ENCODE measurements at places on chromosomes 7 and 10.

DNA sequence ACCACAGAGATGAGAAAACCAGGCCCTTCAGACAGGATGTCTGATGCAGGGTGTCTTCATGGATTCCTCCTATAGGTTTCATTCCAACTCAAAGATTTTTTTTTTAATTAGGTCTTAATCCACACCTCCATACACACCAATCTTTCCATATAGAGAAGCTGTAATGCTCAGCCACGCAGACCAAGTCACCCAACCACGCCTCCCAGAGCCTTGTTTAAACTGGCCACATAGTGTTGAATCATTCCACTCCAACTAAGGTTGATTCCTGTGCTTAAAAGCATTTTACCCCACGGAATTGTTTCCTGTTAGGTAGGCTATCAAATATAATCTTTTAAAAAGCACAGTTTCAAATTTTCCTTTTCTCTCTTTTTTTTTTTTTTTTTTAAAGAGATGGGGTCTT, 153.6 kb downstream of the TYW1B start:
- no peak for DNase-seq

DNA sequence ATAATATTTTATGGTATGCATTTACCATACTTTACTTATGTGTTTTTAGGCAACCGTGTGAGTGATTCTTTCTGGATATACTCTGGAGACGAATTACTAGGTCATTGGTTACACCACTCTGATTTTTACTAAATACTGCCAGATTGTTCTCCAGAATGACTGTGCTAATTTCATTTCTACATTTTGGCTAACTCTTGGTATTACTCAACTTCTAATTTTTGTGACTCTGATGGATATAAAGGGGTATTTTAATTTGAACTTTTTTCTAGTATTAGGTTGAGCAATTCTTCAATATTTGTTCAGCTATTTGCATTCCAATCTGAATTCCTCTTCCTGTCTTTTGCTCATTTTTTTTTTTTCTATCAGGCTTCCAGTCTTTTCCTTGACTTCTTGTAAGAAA, 223.6 kb downstream of the MDFIC start:
- peak; percentile 45 for DNase-seq

GRCh38 chr10:63066606-63067005, 66.5 kb upstream of the NRBF2 start:
- no peak for DNase-seq

- peak; percentile 78 for DNase-seq
Measured at GRCh38 chr10:63553031-63553430, 31.8 kb downstream of the REEP3 start.

DNA sequence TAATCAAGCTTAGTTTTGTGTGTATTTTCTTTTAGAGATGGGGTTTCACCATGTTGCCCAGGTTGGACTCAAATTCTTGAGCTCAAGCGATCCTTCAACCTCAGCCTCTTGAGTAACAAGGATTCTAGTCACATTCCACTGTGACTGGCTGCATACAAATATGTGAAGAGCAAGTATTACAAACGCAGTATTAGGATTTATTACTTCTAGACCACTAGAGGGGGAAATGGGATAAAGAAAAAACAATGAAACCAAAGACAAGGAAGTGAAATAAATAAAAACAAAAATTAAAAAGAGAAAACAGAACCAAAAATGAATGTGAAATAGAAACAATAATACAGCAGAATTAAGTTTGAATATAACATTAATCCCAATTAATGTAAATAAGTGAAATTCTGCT, 308.7 kb downstream of the ANKRD30A start:
- DNase-seq: no peak

GRCh38 chr7:55078465-55079372, 59.9 kb downstream of the EGFR start:
- no peak for DNase-seq

- no peak for DNase-seq
Measured at GRCh38 chr10:89643431-89643811, 1.6 kb downstream of the PANK1 start.

DNA sequence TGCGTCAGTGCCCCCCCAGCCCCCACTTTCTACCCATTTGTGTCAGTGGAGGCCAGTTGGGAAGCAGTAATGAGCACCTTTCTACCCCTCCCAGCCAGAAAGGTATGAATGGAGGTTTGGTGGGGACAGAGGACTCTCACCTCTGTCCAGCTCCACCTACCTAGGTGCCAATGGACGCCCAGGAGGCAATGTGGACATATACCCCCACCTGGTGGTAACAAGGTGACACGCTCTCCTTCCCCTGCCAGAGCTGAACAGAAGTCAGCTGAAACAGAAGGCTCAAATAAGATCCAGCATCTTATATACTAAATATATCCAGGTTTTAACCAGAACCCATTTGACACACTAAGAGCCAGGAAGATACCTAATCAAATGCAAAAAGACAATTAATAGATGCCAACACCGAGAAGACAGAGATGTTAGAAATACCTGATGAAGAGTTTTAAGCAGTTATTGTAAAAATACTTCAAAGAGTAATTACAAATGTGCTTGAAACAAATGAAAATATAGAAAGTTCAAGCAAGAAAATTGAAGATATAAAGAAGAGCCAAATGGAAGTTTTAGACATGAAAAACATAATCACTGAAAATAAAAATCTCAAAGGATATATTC, 18.4 kb upstream of the SORCS3 start:
- no peak for DNase-seq
